GM12878 (cell line): ENCODE measurements at places on chromosomes 11 and 22. TPM values are rescaled to one million over a fixed set of nuclear protein-coding genes. Genes with fewer than 3 reads are reported as not detected.

DNA sequence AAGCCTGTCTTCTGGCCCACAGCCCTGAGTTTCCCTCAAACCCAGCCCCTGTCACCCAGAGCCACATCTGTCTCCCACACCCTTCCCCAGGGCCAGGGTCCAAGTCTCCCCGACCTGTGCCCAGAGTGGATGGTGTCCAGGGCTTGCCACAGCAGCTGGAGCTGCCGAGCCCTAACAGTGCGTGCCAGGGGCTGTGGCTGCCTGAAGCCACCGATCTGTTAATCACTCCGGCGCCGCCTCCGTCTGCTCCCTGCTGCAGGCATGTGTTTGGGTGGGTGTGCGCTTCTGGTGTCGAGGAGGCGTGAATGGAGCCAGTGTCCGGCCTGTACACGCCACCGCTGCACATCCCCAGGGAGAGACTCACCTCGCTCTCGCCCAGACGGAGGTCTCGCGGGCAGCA lies 26.1 kb downstream of the SHISAL1 start:
- no peak for DNase-seq

DNA sequence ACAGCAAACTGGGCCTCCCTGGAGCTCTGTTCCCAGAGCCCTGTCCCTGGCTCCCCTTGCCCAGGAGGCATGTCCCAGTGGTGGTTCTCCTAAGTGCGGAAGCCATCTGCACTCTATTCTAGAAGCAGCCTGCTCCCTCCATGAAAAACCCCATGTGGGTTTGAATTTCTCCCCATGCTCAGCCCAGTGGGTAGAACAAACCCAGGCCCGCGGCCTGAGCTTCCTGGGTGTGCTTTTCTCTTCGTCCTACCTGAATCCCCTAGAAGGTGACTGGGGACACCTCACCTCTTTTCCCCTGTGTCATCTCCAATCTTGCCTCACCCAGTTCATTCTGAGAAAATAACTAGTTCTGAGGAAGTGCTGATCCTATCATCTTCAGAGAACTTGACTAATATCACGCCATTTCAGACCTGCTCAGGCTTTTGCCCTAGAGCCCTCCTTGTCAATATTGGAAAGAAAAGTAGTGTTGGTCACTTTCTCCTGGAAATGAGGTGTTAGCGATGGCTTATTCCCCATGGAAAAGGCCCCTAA lies 15.9 kb downstream of the IL10RA start:
- DNase-seq, result no peak

- DNase-seq, result no peak
Observed at GRCh38 chr11:34830648-34831047, 85.5 kb downstream of the APIP start.

MS4A4A gene
- 0.22 and 0.24 TPM in 2 replicates for polyA plus RNA-seq

CARD16 gene
- 29.6 and 30.3 TPM in 2 replicates for polyA plus RNA-seq

GRCh38 chr22:40107851-40108378 lies 69.8 kb upstream of the TNRC6B start:
- DNase-seq, result no peak

GRCh38 chr11:3786781-3787428 lies 10.4 kb downstream of the NUP98 start:
- DNase-seq, result no peak

DNA sequence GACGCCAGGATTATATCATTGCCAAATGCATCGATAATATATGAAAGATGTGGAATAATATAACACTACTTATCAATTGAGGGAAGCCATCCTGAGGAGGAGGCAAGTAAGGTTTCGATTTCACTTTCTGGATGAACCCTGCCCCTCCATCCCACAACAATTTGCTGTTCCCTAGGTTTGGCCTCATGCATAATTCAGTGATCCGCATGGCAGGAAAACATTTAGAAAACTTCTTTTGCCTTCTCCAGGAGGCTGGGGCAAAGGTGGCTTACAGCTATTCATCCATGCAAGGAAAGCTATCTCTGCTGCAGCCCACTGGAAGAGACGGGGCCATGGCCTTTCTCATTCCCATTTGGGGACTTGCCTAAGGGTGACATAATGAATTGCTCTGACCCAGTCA lies 489.4 kb upstream of the CADM1 start:
- no peak for DNase-seq

DNA sequence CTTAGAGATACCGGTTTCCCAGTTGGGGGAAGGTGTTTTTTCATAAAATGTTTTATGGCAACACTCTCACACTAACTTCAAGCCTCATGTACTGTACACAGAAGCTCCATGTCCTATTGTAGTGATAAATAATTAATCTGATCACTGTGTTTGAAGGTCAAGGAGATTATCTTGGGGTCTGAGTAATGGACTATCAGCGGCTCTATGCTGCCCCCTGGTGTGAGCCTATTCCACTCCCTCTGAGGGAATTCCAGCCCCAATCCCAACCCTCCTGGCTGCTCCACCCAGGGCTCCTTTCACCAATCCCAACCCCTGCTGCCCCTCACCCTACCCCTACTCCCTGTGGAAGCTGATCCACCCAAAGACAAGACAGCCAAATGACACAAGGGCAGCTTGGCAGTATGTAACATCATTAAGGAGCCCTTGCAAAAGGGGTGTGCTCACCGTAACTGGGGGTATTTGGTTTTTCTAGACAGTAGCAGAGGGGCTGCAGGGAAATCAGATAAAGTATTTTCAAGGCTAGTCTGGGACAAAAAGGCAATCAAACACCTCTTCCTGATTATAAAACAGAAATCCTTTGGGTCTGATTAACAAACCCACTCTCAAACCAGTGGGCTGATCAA lies 22.3 kb downstream of the HPS4 start:
- DNase-seq, result no peak

LMNTD2 gene
- polyA plus RNA-seq, result 0.73 and 1.4 TPM in 2 replicates

MS4A6A gene
- 0.75 and 0.84 TPM in 2 replicates for polyA plus RNA-seq

DNA sequence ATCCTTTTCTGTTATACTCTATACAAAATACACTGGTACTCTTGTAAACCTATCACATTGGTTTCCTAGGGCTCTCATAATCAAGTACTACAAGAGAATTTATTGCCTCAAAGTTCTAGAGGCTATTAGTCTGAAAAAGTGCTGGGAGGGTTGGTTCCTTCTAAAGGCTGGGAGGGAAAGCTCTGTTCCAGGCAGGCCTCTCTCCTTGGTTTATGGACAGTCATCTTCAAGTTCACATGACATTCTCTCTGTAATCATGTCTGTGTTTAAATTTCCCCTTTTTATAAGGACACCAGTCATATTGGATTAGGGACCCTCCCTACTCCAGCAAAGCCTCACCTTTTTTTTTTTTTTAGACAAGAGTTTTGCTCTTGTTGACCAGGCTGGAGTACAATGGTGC lies 9.1 kb downstream of the SLC36A4 start:
- no peak for DNase-seq

LDHAL6A gene
- polyA plus RNA-seq, result 0.06 and 0.09 TPM in 2 replicates

SCO2 gene
- polyA plus RNA-seq, result 8.7 and 16.0 TPM in 2 replicates

RTN4R gene
- polyA plus RNA-seq, result 0.76 and 0.89 TPM in 2 replicates

ZC3H7B gene
- polyA plus RNA-seq, result 4.4 and 5.1 TPM in 2 replicates

DNA sequence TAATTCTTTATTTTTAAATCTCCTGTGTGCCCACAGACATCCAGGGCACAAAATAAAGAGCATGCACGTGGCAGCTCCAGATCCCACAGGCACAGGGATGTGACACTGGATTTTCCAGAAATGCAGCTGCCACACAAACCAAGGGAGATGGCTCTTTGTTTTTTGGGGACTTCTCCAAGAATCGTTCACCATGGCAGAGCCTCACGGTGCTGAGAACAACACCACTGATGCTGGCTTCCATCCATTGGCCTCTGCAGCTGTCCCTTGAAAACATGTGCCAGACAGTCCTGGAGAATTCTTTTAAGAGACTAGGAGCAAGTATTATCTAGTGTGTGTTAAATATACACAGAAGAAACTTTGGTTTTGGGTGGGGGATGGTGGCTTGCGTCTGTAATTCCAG lies 108.4 kb upstream of the SLC22A12 start:
- DNase-seq, result no peak

DNA sequence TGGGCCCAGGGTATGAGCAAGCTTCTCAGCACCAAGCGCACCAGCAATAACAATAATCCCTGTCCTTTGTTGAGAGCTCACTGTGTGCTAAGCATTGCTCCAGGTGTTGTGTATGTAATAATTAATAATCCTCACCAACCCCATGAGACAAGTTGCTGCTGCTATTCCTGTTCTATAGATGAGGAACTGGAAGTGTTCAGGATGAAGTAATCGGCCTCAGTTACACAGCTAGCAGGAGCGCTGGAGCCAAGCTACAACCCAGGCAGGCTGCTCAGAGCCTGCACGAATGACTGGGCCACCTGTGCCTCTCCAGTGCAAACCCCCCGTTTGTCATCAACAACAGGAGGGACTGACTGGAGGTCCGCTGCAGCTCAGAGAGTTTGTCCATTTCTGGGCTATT lies 35.2 kb upstream of the CECR2 start:
- no peak for DNase-seq

DNA sequence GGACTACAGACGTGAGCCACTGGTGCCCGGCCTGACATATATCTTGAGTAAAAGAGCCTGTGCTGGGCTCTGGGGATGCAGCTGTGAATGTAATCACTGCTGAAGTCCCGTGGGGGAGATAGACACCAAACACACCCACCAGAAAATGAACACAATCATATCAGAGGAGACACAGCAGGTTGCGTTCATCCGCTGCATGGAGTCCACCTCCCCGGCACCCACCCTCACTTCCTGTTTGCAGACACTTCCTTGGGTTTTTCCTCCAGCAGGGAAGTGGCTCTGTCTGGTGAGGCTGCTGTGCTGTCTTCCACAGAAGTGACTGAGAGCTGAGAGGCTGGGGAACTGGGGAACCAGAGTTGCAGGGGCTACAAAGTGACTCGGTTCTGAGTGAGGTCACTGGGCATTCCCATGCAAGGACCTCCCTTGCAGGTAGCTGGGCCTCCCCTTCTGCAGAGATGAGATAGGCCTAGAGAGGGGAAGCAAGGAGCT lies 7.2 kb downstream of the MICALL1 start:
- DNase-seq, result no peak

TECTA gene
- 0.03 TPM in 2 replicates for polyA plus RNA-seq

DNA sequence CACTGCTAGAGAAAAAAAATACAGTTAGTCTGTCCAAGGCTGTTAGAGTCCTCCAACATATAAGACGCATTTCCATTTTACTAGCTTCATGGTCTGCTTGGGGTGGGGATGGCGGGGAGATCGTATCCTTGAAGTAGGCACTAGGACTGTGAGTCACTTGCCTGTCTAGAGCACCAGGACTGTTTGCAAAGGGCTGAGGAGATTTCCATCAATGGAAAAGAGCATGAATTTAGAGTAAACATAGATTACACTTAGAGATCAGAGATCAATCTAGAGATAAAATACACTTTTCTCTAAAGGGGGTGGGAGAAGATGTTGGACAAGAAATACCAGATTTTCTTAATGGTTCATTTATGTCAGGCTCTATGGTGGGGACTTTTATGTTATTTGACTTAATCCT lies 1.7 kb upstream of the MS4A7 start:
- no peak for DNase-seq

C11orf97 gene
- polyA plus RNA-seq, result not detected in 2 replicates

GRCh38 chr11:16799890-16800289 lies 61.4 kb downstream of the C11orf58 start:
- no peak for DNase-seq

GRCh38 chr11:123180166-123180565 lies 14.9 kb downstream of the CLMP start:
- DNase-seq, result no peak

DNA sequence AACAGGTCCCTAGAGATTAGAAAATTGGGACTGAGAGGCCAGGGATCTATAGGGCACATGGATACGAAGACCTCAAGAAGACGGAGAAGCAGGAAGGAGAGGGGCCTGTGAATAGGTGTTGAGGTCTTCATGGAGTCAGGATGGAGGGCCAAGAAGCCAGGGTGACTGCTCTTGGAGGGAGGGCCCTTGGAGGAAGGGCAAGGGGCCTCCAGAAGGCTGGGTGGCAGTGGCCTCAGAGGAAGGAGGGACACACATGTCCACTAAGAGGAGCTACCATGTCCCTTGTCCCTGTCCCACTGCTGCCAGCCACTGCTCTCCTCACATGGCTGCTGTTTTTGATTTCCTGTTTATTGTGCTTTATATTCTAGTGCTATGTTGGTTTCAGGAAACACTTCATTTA lies 589.5 kb upstream of the B3GAT1 start:
- DNase-seq, result no peak

EFEMP2 gene
- polyA plus RNA-seq, result 0.65 and 0.70 TPM in 2 replicates

TEX54 gene
- polyA plus RNA-seq, result 0.31 and 0.38 TPM in 2 replicates
